A172 (cell line): ENCODE measurements at places on chromosomes 4 and X.

GRCh38 chr4:5809216-5809776, 83.6 kb downstream of the CRMP1 start:
- no peak for DNase-seq

DNA sequence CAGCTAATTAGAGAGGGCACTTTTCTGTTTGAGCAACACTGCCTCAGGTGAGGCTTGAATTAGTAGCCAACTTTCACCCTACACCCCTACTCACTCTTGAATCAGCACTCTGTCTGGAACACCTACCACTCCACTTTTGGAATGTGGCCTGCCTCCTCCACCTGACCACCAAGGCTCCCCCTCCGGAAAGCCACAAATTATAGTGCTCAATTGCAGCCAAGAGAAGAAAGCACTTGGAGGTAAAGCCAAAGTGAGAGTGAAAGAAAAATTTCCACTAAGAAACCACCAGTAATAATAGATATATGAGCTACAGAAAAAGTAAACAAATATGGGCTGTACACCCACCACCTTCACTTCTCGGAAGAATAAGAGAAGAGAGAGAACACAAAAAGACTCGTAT, 41.1 kb downstream of the PPP3CA start:
- DNase-seq, result no peak

- DNase-seq, result peak; percentile 76
These were observed 82.6 kb downstream of the GK start for GRCh38 chrX:30735839-30736238.

- DNase-seq, result no peak
These were observed 22.3 kb downstream of the RAP1GDS1 start for GRCh38 chr4:98283219-98284189.

DNA sequence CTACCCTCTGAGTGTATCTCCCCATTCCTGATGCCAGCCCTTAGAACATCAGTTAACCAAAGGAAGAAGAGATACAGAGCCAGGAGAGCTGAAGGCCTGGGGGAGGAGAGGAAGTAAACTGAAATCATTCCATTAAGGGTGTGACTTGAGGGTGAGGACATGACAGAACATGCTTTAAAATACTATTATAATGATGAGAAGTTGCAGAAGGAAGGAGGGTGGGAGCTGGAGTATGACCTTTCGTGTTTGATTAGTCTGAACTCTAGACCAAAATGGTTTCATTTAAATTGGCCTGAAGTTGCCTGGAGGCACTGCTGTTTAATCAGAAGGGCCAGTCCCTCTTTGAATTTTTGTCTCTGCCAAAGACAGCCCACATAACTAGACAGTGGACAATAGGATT, 11.4 kb downstream of the INTS6L start:
- no peak for DNase-seq

GRCh38 chrX:42093756-42094155, 170.4 kb upstream of the CASK start:
- DNase-seq, result peak; percentile 11

DNA sequence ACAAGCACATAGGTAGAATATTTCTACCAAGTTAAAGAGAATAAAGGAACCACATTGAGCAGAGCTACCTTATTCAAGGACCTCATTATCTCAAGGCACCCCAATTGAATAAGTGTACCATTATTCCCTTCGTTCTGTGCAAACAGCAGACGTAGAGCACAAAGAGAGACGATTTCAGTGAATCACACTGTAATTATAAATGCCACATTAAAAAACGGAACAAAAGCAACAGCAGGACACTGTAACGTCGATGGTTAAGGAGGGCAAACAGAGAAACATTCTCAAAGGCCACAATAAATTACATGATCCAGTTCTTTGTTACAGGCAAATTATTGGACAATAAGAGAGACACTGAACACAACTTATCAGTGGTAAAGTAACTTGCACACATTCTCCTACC, 644.1 kb upstream of the TENM3 start:
- DNase-seq, result no peak

DNA sequence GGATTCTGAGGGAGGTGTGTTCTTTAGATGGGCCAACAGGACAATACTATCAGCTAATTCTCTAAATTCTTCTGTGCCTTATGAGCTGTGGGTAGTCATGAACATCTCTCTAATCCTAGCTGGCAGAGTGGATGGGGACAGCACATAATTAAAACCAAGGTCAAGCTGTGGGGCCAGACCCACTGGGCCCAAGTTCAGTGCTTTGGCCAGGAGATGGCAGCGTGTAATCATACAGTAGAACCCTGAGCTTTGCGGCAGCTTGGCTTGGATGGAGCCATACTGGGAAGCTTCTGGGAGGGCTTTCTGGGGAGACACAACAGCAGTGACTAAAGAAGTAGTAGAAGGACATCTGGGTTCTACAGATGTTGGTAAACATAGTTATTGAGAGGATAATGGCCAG, 140.3 kb upstream of the CXCL13 start:
- no peak for DNase-seq

- peak; percentile 3 for DNase-seq
These were observed 1087.1 kb downstream of the C4orf33 start for GRCh38 chr4:130183096-130183495.

DNA sequence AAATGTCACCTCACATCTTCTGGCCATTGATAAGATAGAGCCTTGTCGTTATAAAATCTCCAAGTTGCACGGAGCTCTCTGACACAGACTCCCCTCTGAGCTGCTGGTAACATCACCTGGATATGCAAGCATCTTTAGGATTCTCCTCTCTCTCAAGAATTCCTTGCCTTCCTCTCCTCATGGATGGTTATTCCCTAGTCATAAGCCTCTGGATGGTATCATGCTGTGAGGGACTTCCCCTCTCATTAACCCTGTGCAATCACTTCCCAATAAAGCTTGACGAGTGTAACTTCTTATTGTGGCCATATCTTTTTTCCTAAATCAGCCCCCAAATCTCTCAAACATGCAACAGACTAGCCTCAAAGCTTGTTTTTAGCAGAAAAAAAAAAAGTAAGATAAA, 1057.0 kb upstream of the SLIT2 start:
- no peak for DNase-seq

- DNase-seq, result peak; percentile 2
These were observed 28.0 kb downstream of the DMD start for GRCh38 chrX:33183361-33183760.

- no peak for DNase-seq
These were observed 77.9 kb downstream of the SMARCA1 start for GRCh38 chrX:129445436-129445835.

GRCh38 chr4:152117520-152117919, 356.7 kb upstream of the GATB start:
- DNase-seq, result no peak

- DNase-seq, result no peak
These were observed 39.5 kb downstream of the AMOT start for GRCh38 chrX:112800971-112801775.

DNA sequence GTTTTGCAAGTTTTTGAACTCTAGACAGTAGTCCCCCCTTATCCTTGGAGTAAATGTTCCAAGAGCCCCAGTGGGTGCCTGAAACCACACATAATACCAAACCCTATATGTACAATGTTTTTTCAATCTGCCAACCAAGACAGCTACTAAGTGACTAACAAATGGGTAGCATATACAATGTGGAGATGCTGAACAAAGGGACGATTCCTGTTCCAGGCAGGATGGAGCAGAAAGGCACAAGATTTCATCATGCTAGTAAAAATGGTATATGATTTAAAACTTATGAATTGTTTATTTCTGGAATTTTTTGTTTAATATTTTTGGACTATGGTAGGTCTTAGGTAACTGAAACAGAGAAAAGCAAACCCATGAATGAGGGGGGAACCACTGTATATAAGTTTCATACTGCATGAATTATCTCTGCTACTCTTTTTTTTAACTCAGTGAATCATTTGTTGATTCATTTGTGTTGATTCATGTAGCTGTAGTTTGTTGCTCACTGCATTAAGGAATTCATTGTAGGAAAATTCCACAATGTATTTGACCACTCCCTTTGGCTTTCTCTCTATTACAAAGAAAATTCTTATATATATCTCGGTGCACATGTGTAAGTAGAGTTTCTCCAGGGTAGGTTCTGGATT, 21.9 kb upstream of the ANXA3 start:
- DNase-seq, result peak; percentile 31

DNA sequence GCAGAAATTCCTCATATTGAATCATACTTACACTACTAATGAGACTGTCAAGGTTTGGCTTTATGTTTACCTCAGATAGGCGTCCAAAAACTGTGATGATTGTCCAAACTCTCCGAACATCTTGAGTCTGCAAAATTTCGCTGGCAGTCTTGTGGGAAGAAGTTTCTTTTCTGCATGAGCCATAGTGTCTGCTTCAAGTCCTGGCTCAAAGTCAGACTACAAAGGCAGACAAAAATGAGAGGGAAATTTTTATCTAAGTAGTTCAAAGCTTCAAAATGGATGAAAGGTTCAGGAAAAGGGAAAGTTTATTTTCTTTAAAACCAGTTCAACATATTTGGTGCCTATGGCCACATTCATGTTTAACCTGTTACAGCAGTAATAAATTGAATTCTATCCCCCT, 40.7 kb downstream of the PALLD start:
- DNase-seq, result no peak

GRCh38 chr4:99221980-99222379, 2.9 kb upstream of the ADH6 start:
- DNase-seq, result no peak

DNA sequence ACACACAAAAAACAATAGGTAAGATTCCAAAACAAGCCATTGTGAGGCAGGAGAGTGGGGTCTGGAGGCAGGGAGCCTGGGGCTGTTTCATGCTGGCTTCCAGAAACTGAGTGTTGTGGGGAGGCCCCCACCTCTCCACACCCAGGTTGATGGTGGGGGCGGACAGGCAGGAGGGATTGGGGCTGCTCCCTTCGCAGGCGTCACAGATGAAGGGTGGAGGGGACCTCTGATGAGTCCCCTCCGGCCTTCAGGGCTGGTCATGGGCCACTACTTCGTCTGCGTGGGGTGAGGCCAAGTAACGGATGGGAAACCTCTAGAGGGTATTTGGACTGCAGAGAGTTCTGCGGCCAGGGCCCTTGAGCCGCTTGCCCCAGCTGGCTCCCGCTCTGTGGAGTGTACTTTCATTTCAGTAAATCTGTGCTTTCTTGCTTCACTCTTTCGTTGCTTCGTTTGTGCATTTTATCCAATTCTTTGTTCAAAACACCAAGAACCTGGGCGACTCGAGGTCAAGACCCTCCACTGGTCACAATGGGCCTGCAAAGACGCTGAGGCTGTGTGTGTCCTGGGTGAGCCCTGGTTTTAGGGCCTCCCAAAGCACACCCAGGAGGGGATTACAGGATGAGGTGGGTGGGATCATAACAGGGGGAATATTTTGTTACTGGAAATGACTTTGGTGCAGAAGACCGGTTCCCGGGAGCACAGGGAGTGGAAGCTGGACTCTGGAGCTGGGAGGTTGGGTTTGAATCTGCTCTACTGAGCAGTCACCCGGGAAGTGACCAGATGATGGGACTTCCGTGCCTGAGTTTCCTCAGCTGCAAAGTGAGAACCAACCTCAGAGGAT, 83.7 kb upstream of the ADRA2C start:
- no peak for DNase-seq

DNA sequence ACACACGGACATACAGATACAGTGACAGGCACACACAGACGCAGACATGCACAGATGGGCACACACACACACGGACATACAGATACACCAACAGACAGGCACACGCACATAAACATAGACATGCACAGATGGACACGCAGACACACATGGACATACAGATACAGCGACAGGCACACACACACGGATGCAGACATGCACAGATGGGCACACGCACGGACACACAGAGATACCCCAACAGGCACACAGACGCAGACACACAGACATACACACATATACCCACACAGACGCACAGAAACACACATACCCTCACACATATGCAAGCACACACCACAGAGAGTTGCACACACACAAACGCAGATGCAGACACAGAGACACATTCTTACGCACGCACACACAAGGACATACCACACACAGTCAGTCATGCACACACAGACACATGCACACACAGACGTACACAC, 24.4 kb upstream of the SLC25A6 start:
- no peak for DNase-seq

GRCh38 chr4:127251423-127251822, 381.3 kb upstream of the INTU start:
- DNase-seq, result peak; percentile 32

DNA sequence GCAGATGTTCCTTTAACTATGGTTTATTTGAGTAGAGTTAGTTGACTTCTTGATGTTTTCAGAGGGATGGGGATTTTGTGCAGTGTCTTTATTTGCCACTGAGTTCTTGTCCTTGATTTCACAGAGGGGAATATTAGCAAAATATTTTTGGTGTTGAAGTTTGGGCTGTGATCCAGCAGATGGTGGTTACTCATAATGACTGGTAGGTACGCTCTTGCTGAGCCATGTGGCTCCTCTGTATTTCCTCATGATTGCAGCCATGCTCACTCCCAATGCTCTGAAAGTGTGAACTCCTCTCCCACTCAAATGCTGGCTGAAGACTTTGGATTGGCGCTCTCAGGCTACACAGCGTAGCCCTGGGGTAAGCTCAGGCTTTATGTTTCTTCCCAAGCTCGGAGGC, 77.7 kb downstream of the KLF8 start:
- no peak for DNase-seq

DNA sequence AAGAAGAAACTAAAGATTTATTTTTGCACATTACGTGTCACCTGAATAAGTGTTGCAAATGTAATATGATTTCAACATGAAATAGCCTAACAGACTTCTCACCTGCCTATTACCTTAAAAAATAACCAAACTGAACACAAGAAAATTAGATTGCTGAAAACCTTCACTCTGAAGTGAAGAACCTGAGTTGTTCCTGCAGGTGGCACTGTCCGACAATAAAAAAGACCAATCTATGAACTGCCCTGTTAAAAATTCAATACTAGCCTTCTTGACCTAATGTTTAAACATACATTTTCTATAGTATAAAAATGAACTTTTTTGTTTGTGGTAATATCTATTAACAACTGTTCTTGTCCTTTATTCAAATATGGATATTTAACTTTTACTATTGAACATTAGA, 69.2 kb upstream of the PNPLA4 start:
- DNase-seq, result peak; percentile 26

DNA sequence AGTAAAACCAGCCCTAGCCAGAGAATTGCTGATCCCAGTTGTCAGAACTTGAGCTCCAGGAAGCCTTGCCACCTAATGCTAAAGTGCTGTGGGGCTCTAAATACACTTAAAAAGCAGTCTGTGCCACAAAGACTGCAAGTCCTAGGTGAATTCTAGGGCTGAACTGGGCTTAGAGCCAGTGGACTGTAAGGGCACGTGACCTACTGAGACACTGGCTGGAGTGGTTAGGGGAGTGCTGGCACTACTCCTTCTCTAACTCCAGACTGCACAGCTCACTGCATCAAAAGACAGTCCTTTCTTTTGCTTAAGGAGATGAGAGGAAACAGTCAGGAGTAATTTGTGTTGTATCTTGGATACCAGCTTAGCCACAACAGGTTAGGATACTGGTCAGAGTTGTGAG, 1240.2 kb downstream of the FAM133A start:
- no peak for DNase-seq

- no peak for DNase-seq
These were observed 253.2 kb upstream of the CENPE start for GRCh38 chr4:103451341-103451740.

DNA sequence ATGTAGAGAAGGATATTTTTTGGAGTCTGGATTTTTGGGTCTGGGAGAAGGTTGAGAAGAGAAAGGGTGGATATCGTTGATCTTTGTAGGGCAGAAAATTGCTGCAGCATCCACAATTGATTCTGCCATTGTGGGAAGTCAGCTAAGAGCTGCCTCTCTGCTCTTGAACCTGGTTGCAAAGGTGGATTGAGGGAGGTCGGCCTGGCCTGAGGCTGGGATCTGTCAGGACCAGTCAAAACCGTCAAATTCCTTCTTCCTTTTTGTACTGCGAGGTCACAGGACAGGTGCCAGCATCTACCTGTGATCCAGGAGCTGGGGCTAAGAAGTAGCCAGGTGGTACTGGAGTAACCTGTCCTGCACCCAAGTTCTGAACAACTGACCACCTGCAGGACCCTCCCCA, 93.7 kb downstream of the SHOX start:
- DNase-seq, result no peak
